Activated CD4-positive, alpha-beta T cell treated with anti-CD3 and anti-CD28 coated beads, Interleukin-2, amount 50 U/mL, for 48 hours (primary cell): ENCODE measurements at places on chromosomes 12 and 14.

- no peak for DNase-seq
These were observed 931.2 kb downstream of the AACS start for GRCh38 chr12:125996443-125996842.

DNA sequence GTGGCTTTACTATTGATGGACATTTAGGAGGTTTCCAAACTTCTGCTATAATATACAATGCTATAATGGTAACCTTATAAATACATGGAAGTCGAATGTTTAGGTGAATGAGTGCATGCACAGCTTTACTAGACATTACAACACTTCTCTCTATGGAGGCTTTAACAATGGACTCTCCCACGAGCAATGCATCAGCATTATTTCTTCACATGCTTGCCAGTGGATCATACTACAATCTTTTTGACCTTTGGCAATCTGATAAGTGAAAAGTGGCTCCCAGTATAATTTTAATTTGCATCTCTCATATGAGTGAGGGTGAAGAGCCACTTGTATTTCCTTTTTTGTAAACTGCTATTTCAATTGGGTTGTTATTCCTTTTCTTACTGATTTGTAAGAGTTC is 18.2 kb downstream of the RDH12 start:
- no peak for DNase-seq

- DNase-seq: no peak
These were observed 7.3 kb upstream of the MYO1A start for GRCh38 chr12:57057067-57057751.

DNA sequence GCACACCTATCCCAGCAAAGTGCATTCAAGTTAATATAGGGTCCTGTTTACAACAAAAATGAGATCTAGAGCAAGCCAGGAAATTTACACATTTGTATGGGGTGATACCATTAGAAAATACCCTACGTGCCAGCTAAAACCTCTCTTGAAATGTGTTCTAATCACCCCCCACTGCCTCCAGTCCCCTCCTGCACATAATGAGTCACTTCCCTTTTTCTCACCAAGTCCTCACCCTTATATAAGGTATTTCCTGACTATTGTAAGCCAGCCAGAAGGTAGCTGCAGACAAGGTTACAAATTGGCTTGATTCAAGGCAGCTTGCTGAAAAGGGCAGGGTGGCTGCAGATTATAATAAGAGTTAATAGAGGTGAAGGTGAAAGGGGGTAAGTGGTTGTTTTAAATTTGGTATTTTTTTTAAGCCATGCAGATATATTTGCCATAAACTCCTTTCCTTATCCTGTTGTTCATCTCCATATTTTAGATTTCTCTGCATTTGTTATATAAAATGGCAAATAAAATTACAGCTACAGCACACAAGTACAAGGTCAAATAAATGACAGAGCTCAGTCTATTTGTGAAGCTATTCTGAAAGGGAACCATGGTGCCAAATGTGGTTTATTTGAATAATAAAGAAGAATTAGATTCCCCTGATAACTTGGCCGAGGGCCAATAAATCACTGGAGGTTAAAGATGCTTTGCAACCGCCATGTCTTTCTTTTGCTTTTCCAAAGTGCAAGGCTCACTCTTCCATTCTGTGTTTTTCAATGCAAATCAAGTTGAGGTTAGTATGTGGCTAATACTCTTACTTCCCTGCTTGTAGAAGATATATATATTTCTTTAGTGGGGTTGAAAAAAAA is 385.9 kb downstream of the EGLN3 start:
- no peak for DNase-seq
